Heart right ventricle (tissue), 16 donors: ENCODE measurements at places on chromosomes 7 and 10. TPM values are rescaled to one million over a fixed set of nuclear protein-coding genes. Genes with fewer than 3 reads are reported as not detected.

GRCh38 chr7:47435889-47436312 is 146.0 kb downstream of the TNS3 start:
- no peaks in the 10 kb centered on the region for H3K4me1 ChIP-seq
- H3K36me3 ChIP-seq = peaks cover 41% of the 10 kb centered on the region

DNA sequence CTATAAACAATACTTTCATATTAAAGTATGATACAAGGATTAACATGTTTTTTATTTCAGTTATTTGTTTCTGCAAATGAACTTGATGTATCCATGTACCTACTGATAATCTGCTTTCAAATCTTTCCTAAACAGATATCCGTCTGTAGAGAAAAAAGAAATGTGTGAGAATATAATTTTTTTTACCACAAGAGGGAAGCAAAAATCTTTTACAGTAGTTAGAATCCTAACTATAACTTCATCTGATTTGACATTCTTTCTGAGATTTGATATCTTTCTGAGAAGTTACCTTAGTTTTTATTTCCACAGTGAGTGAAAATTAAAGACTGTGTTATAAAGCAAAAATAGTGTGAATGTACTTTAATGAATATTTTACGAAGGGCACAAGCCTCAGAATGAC is 203.9 kb upstream of the PCLO start:
- H3K4me3 ChIP-seq = no peak overlapping the region
- H3K36me3 ChIP-seq = no peaks in the 10 kb centered on the region
- no peak for DNase-seq
- no peaks in the 10 kb centered on the region for H3K4me1 ChIP-seq
- H3K27ac ChIP-seq = no peak overlapping the region

DNA sequence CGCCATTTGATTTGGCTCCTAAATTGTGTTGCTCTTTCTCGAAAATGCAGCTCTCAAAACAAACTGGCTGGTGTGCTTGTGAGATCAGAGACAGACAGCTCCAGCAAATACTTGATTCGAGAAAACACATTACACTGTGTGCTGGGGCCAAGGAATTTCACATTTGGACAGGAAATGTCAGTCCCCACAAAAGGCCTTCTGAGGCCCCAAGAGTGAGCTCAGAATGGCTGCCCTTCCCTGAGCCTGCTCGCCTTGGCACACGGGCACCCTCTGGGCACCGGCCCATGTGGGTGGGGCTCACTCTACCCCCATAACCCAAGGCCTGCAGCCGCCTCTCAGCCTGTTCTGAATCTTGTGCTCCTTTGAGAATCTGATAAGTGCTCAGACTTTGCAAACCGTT is 13.9 kb upstream of the HSPA12A start:
- H3K4me3 ChIP-seq = no peak overlapping the region
- H3K36me3 ChIP-seq = no peaks in the 10 kb centered on the region
- H3K27ac ChIP-seq = no peak overlapping the region
- H3K4me1 ChIP-seq = no peaks in the 10 kb centered on the region
- H3K27me3 ChIP-seq = no peaks in the 10 kb centered on the region

GRCh38 chr7:68971634-68972340 is 626.5 kb upstream of the AUTS2 start:
- H3K4me1 ChIP-seq = no peaks in the 10 kb centered on the region
- no peak for DNase-seq
- no peak overlapping the region for H3K4me3 ChIP-seq
- H3K27me3 ChIP-seq = peaks cover 23% of the 10 kb centered on the region
- no peak overlapping the region for H3K27ac ChIP-seq

DNA sequence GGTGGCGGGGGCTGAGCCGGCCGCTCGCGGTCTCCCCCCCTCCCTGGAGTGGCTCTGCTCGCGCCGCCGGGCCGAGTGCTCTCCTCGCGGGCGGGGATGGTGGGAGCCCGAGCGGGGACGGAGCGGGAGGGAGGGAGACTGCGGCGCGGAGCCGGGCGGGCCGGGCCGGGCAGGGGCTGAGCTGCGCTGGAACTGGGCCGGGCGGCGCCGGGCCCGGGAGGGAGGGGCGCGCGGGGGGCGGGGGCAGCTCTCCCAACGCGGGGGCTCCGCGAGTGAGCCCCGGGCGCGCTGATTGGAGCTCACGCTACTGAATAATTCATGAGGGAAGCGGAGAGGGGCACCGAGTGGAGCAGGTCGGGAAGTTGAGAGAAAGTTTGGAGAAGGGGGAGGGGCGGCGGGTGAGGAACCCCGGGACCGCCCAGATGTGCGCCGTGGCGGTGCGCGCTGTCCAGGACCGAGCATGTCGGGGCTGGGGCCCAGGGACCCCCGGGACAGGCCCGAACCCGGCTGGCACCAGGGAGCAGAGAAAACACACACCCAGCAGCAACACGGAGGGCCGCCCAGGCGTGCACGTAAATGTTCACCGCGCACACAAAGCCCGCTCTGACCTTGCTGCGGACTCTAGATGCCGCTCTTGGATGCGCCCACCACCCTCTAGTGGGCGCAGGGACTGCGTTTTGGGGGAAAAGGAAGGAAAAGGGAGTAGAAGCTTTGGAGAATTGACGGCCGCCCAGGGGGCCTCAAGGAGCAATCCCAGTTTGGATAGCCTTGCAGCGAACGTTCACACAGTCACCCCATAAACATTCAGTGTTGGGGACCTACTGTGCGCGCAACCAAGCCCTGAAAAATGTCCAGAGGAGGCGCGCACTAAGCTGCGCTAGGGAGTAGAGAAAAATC is at the start of gene EPHB4:
TSS of gene EPHB4 (minus strand) at position 194 of the 897 bp plus-strand sequence. CDS start 493 bp downstream, outside the sequence.
- peaks cover 17% of the 10 kb centered on the region for H3K4me1 ChIP-seq
- peak; percentile 90 for DNase-seq
- H3K27me3 ChIP-seq = peaks cover 5% of the 10 kb centered on the region
- peak within 1 kb of the TSS; percentile 90 for H3K27ac ChIP-seq
- H3K4me3 ChIP-seq = peak within 1 kb of the TSS; percentile 82
- peaks cover 18% of the 10 kb centered on the region for H3K36me3 ChIP-seq

DNA sequence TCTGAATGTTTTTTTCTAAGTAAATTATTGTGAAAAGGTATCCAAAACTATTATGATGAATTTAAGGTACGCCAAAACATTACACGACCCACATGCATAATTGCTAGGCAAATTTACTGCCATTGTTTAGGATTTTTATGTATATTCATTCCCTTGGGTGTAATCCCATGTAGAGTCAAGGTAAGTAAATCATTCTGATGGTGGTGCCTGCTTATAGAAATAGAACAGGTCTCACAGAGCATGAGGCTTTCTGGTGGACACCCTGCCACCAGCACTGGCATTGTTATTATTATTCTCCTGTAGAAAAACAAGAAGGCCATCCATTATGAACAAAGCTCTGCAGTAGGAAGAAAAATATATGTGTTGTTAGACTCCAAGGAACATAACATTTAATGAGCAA is 111.7 kb upstream of the ZNF804B start:
- H3K36me3 ChIP-seq = no peaks in the 10 kb centered on the region
- H3K4me3 ChIP-seq = no peak overlapping the region
- H3K4me1 ChIP-seq = no peaks in the 10 kb centered on the region
- H3K27ac ChIP-seq = no peak overlapping the region
- H3K27me3 ChIP-seq = no peaks in the 10 kb centered on the region
- no peak for DNase-seq

DNA sequence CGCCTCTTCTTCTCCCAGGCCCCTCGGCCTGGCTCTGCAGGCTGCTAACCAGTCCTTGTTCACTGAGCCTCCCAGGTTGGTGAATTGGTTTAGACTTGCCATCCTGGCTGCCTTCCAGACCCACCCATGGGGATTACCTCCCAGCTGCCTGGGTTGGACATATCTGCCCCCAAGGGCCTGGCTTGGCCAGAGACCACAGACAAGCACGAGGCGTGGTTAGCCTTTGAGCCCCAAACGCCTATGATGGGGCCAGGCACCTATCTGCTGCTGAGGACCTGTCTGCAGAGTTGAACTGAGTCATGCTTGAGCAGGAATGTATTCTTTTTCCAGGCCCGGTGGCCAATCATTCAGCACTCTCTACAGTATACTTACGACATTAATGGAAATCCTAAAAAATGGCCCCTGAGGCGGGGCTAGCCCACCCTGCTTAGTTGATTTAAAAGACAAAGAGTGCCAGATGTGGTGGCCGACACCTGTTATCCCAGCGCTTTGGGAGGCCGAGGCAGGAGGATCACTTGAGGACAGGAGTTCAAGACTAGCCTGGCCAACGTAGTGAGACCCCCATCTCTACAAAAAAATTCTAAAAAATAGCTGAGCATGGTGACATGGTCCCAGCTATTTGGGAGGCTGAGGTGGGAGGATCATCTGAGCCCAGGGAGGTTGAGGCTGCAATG is 361.5 kb downstream of the FRMD4A start:
- no peaks in the 10 kb centered on the region for H3K4me1 ChIP-seq
- no peaks in the 10 kb centered on the region for H3K27me3 ChIP-seq
- no peak overlapping the region for H3K27ac ChIP-seq

DNA sequence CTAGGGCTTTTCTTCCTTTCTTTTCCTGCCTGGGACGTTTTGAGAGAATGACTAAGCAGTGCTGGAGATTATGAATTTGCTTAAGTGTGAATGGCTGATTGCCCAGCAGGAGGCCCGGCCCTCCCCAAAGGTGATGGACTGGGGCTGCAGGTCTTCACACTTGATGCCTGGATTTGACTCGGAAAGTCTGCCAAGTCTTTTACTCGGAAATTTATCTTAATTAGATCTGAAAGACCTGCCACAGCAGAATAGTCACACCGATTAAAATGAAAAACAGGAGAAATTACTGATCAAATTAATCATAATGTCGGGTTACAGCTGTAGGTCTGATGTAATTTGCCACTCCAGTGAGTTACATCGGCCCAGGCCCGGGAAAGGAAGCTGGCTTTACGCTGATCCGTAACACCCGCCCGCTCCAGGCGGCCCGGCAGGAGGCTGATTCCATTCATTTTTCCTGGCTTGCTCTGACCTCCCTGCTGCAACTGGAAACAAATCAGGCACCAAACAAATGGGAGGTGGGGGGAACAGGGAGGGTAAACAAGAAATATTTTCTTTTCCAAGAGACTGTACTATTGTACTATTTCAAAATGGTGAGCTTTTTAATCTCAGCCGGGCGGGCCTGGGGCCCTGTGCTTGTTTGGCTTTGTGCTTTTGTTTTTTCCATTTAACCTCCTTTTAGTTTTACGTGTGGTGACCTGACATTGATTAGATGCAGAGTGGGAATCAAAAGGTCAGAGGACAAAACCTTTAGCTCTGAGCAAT is 212.4 kb upstream of the YAE1 start:
- no peaks in the 10 kb centered on the region for H3K36me3 ChIP-seq
- H3K27me3 ChIP-seq = no peaks in the 10 kb centered on the region
- H3K4me1 ChIP-seq = no peaks in the 10 kb centered on the region
- H3K27ac ChIP-seq = no peak overlapping the region
- H3K4me3 ChIP-seq = no peak overlapping the region
- DNase-seq = peak; percentile 19

DNA sequence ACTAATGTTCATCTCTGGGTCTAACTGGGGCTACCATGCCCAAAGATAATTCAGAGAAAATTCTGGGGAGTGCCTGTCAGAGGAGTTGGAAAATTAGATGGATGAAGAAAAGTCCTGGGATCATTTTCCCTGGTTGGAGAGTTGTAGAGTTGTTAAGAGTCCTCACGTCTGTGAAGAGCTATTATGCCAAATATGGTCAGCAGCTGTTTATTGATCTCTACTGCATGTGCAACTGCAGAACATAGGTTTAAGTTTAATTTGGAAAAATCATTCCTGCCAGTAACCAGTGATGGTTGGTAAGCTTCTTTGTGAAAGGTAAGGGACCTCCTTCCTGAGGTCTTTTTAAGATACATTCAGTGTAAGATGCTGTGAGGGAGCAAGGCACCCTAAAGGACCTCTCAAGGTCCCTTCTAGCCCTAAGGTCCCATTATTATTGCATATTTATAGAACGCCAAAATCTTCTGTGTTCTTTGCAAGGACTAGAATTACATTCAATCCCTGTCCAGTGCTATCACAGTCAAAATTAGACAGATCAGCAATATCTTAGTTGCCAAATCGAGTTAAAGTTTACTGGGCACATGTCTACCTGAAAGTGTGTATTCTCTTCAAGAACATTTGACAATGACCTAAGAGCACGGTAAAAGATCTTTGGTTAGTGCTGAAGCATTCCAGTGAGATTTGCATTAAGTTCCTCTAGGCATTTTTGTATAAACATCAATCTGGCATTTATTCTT is 62.7 kb downstream of the VTI1A start:
- H3K4me1 ChIP-seq = peaks cover 15% of the 10 kb centered on the region
- no peak overlapping the region for H3K27ac ChIP-seq
- no peaks in the 10 kb centered on the region for H3K36me3 ChIP-seq
- H3K4me3 ChIP-seq = no peak overlapping the region

GRCh38 chr7:69399401-69399800 is 198.9 kb upstream of the AUTS2 start:
- H3K27ac ChIP-seq = no peak overlapping the region
- H3K27me3 ChIP-seq = no peaks in the 10 kb centered on the region
- H3K36me3 ChIP-seq = no peaks in the 10 kb centered on the region
- DNase-seq = peak; percentile 16

DNA sequence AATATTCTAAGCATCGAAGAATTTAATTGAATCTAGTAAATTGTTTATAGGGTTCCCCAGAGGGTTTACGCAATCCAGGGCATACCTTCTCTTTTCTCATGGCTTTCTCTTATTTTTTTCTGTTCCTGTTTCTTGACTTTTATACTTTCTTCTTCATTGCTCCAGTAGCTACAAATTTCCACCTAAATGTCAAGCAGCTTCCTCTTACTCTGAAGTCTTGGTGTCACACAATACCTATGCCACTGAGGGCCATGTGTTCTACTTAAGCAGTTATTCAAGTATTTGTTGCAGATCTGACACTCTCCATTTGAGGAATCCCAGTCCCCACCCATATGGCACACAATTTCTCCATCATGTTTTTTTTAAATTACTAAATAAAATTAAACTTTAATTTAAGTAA is 343.1 kb upstream of the MBL2 start:
- no peak overlapping the region for H3K27ac ChIP-seq
- DNase-seq = no peak
- no peaks in the 10 kb centered on the region for H3K27me3 ChIP-seq
- no peaks in the 10 kb centered on the region for H3K36me3 ChIP-seq
- H3K4me3 ChIP-seq = no peak overlapping the region

The MIOS gene
- total RNA-seq = 22.0 TPM

The CFAP43 gene
- total RNA-seq = not detected

The SPACDR gene
- 1.1 TPM for total RNA-seq

The AP3M1 gene
- total RNA-seq = 26.4 TPM

The SLC12A9 gene
- total RNA-seq = 5.9 TPM

The FOXP2 gene
- total RNA-seq = 2.6 TPM

The DKK1 gene
- 0.26 TPM for total RNA-seq

The RTKN2 gene
- total RNA-seq = 0.05 TPM

The RAB19 gene
- total RNA-seq = not detected

The ZNF804B gene
- total RNA-seq = not detected

The PLAC9 gene
- 29.5 TPM for total RNA-seq

The UCN3 gene
- not detected for total RNA-seq

The SPDYE16 gene
- total RNA-seq = 0.17 TPM

The PPP3CB gene
- total RNA-seq = 52.5 TPM
